ENCODE measurements at places on chromosomes 12 and 14.

DNA sequence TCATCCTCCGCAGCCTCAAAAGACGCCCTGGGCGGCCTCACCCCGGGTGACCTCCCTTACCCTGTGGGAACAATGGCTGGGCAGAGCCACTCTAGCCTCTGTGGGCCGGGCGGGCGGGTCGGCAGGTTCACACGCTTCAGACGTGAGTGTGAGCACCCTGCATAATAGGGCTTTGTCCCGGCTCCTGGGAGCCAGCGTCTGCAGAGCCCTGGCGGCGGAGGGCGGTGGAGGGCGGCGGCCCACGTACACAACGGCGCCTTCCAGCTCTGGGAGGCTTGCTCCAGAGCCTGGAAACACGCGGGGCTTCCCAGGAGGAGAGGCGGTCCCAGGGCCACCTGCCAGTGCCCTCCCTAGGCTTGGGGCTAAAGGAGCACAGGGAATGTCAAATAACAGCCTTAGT is 205.6 kb downstream of the BCL11B start:
- no peak for DNase-seq

- no peak for DNase-seq
Observed at GRCh38 chr14:92877757-92878431, 45.1 kb upstream of the CHGA start.

DNA sequence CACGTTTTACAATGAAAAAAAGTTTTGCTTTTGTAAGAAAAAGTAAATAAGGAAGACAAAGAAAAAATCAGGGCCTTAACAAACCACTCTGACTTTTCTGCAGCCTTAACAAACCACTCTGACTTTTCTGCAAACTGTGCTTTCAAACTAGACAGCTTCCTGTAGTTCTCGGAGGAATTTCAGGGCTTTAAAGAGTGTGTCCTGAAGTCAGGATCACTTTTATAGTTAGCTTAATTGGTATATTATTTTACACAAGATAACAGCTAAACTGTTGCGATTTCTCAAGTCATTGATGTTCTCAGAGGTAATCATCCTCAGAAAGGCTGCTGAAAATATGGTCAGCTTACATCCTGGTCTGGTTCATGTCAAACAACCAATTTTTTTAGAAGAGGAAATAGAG is 42.2 kb downstream of the TMEM117 start:
- DNase-seq = no peak

- no peak for DNase-seq
Observed at GRCh38 chr14:76499399-76499798, 123.5 kb downstream of the ESRRB start.

- DNase-seq = no peak
Observed at GRCh38 chr12:80175307-80175930, 76.1 kb downstream of the OTOGL start.

GRCh38 chr12:67885375-67886169 is 103.7 kb upstream of the IFNG-AS1 start:
- no peak for DNase-seq

DNA sequence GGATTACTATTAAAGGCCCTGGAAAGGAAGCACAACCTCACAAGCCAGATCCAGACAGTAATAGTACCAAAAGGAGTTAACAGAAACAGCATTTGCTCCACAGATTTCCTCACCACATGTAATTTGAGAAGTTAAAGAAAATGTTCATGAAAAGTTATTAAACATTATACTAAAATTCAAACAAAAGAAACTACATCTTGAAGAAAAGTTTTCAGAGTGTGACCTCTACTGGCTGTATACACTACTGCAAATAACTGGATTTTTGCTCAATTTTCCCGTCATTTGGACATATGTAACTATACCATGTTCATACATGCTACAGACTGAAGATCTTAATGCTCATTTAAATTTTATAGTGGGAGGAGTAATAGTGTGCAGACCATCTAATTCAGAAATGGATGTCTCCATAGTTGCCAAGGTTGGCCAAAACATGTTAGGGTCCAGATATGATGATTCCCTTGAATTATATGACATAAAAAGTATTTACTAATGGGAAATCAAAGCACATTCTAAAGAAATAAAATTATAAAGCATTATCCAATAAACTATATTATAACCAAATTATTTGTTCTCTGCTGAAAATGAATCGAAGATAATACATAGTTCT is 5.6 kb downstream of the KRR1 start:
- DNase-seq = no peak

DNA sequence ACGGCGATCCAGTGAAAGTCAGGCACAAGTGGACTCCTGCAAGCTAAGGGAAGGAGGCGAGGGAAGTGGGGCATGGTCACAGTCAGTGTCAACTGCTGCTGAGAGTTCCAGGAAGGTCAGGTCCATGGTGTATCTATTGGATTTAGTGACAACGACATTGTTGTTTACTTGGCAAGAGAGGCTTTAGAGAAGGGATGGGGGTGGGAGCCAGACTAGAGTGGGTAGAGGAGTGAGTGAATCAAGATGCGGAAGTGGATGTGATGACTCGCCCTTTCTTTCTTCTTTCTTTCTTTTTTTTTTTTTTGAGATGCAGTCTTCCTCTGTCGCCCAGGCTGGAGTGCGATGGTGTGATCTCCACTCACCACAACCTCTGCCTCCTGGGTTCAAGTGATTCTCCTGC is 12.5 kb downstream of the P2RX7 start:
- DNase-seq = no peak

GRCh38 chr14:36194663-36195062 is 18.1 kb upstream of the PTCSC3 start:
- DNase-seq = no peak

DNA sequence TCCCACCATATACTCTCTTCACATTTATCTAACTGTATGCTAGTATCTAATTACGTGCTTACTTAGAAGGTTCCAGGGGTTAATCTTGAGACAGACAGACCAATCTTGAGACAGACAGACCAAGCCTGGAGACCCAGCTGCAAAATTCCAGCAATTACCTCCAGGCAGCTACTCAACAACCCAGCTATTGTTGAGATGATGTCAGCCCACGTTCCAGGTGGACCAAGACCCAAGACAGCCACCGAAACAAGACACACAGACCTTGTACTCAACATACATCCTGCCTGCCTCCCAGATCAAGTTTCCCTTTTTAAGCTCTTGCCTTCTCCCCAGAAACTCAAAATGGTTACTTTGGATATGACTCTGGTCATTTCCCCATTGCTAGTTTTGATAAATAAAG is 64.9 kb upstream of the VASH1 start:
- no peak for DNase-seq

GRCh38 chr12:10634427-10634826 is 21.0 kb upstream of the MAGOHB start:
- DNase-seq = no peak

- DNase-seq = no peak
Observed at GRCh38 chr14:102833991-102834390, 56.7 kb downstream of the TRAF3 start.

DNA sequence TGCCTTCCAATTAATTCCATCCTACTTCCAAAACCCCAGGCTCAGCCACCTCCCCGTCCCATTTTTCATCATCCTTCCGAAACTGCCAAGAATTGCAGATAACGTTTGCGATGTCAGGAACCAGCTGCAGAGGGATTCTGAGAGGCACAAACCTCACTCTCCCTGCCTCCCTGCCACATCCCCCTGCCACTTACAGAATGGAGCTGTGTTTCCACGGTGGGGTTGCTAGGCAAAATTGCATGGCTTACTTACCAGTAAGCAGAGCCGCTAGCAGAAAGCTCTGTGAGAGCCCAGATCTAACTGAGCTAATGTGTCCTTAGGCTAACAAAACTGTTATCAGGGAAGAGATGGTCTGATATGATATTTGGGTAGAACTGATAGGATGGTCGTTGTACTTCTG is 127.4 kb downstream of the KCNK10 start:
- no peak for DNase-seq

GRCh38 chr12:116922194-116922897 is 11.6 kb downstream of the FBXW8 start:
- no peak for DNase-seq

Measured in activated T-helper 2 cell treated with anti-CD3 and anti-CD28 coated beads, Interferon-gamma antibody, Interleukin-2, Interleukin-4, amounts not matched to agents 10 μg/mL and 5 μg/mL and 100 μg/mL, durations not matched to agents 14 hours and 24 hours and 36 hours (primary cell).